ENCODE measurements at places on chromosomes 4 and X.

DNA sequence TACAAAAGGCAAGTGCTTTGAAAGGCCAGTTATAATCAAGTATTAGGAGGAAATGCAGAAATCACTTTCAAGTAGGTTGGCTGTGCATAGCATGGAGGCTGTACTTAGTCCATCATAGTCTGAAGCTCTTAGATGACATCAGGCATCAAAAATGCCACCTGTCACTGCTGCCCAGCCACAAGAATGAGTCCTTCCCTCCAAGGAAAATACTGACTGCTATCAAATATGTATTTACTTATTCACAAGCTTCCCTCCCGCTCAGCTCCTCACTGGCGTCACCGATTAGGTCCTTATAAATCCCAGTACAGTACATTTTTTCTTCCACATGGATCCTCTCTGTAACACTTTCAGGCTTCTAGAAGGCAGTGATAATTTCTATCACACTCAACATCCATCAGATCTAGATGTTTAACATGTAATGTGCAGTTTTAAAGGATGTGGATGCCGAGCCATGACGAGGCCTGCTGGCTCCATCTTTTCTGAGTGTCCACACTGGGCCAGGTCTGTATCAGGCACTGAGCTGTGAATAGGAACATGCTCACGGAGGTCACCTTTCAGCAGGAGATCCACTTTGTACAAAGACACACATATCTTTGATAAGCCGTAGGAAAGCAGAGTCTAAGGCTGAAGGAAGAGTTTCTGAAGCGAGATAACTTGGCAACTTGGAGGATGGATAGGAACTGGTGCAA is 121.9 kb downstream of the PALLD start:
- DNase-seq, result no peak

- no peak for DNase-seq
Measured at GRCh38 chr4:16713696-16714095, 184.7 kb downstream of the LDB2 start.

DNA sequence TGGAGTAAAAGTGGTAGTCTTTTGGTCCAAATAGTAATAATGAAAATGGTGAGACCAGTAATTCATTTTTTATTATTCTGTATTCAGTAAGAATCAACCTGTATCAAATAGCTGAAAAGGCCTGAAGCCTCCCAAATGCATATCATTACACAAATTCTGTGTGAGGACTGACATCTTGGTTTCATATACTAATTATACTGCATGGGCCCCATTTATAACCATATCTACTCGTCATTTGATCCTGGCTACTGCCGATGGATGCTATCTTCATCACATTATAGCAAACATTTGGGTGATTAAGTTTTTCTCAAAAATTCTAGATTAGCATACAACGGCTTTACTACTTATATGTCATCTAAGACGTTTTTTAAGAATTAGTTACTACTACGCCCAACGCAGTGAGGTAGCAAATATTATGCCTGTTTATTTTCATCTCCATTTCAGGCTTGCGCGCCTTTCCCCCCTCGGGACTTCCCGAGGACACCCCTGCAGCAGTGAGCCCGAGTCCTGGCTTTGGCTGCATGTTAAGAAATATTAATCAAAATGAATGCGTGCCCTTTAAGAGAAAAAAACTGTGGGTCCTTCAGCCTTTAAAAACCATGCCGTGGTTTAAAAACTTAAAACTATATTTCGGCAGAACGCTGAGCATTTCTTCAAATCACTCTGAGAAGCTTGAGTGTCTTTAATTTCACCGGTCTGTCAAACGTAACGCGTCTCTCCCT is 814 bp upstream of the MMAA start:
- peak; percentile 9 for DNase-seq

DNA sequence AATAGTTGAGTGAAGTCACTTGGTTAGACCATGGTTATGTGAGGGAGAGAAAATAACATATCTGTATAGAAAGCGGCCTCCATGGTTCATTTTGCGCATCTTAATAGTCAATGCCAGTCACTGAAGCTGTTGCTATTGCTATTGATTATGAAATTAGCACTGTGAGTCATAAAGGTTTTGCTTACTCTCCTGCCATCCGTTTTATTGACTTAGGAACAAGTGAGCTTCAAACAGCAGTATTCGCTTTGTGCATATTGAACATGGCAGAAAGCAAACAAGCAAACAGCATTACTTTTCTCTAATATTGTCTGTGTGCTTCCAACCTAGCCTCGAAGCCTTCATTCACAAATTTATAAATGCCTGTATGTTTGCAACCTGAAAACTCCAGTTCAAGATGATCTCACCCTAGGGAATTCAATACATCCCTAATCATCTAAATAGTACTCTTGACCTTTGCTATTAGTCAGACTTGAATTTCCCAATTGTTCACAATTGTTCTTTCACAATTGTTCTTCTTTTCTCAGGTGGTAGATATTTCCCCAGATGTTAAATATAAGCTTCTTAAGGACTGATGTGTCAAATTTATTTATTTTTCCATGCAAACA is 55.9 kb upstream of the GABRA2 start:
- DNase-seq, result no peak

GRCh38 chr4:150423503-150423902 is 158.4 kb upstream of the MAB21L2 start:
- no peak for DNase-seq

- no peak for DNase-seq
Measured at GRCh38 chrX:124931958-124932357, 387.7 kb upstream of the TEX13C start.

GRCh38 chr4:106264331-106264728 is 51.7 kb downstream of the TBCK start:
- DNase-seq, result no peak

DNA sequence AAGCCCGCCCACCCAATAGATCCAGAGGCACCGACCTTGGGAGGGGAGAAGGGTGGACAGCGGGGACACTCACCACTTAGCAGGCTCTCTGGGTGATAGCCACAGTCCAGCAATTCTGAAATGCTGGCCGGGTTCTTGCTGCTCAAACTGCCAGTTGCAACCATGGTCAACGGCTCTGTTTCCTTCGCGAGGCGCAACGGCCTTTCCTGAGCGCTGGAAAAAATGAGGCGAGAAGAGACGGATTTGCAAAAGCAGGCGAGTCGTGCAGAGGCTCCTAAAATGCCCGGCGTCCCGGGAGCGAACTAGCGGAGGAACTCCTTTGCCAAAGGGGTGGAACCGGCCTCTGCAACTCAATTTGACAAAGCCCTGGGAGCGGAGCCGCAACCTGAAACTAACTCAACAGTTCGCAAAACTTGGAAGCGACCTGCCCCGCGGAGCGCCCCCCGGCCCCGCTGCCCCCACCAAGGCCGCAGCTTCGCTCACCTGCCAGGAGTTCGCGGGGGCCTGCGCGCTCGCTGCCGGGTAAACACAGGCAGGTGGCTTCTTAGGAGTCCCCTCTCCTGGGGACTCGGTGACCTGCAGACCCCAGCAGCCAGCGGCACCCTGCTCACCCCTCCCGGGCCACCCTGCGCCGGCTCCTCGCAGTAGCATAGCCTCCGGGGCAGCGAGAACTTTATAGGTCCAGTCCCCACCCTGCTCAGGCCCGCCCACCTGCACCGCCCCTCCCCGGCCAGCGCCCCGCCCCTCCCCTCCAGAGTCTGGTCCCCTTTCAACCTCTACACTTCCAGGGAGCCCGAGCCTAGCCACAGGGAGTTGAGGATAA is at the start of gene DDIT4L:
DDIT4L (minus strand) TSS at position 649 of the 823 bp plus-strand sequence; CDS start at position 164, 485 bp downstream.
- DNase-seq, result peak; percentile 7
